NCI-H1092 treated with DMSO at 0.1 percent for 48 hours (cell line): ENCODE measurements at places on chromosomes 7 and 10.

GRCh38 chr7:111560773-111561653 lies 1.3 kb downstream of the IMMP2L start:
- DNase-seq: peak; percentile 46

GRCh38 chr10:117159390-117159789 lies 21.3 kb upstream of the VAX1 start:
- DNase-seq: no peak

- no peak for DNase-seq
Measured at GRCh38 chr7:158300427-158300826, 287.2 kb downstream of the PTPRN2 start.

DNA sequence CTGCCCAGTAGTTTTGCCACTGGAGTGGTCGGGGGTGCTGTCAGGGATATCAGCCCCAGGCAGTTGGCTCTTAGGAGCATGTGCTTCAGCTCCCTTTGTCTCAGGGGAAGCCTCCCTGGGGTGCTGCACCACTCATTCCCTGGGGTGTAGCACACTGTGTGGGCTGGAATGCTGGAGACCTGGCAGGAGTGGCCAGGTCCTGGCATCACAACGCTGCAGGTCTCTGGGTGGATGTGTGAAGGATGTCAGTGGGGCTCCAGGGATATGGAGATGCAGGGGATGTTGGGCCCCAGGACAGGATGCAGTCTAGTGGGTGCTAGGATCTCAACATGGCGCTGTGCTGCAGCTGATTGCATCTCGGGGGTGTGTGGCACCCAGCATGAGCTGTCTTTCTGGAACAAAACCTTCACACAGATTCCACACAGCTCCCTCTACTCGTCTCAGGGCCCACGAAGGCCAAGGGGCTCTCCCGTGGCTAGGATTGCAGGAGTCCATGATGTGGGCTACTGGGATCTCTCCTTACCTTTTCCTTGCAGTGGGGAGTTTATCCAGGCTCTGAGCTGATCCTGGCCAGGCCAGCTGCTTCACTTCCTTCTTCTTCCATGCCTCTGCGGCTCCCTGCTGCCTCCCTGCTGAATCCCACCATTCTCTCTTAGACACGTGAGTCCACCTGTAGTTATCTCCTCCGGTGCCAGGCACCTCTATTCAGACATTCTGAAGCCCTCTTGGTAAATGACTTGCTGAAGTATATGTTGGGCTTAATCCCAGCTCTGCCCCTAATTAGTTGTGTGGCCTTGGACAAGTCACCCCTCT lies 295.1 kb downstream of the RPS24 start:
- DNase-seq: no peak

DNA sequence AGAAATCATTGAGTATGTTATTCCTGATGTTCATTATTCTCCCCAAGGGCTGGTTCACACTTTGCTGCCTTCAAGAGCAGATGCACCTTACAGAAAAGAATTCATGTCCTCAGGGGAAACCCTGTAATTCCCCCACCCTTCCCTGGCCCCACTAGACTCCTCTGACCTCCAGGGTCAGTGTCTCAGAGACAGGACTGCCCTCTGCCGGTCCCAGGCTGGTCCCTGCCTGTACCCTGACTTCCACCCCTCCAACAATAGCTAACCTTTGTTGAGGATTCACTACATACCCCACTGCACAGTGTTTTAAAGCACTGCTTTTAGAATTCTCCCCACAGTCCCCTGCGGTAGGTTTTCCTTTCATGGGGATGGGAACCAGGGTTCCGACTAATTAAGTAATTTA lies 4.4 kb upstream of the SEPHS1 start:
- DNase-seq: no peak

GRCh38 chr10:132371641-132372081 lies 25.3 kb upstream of the PWWP2B start:
- DNase-seq: no peak

- no peak for DNase-seq
Measured at GRCh38 chr10:113261161-113261560, 291.7 kb upstream of the HABP2 start.

- no peak for DNase-seq
Measured at GRCh38 chr7:40571796-40572195, 437.0 kb downstream of the SUGCT start.

DNA sequence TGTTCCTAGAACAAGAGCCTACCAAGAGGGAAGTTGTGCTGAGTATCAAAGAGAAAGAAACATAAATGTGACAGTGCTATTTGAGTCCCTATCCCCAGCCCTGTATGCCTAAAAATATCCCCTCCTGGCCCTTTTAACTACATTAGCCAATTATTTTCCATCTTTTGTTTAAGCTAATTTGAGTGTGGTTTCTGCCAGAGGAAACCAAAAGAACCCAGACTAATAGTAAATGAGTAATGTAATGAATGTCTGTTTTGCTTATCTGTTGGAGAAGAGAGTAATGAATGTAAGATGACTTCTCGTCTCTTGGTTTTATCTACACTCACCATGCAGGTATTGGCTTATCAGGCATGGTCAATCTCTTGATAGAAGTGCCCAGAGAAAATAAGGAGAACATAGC lies 134.4 kb upstream of the CDK1 start:
- DNase-seq: no peak

DNA sequence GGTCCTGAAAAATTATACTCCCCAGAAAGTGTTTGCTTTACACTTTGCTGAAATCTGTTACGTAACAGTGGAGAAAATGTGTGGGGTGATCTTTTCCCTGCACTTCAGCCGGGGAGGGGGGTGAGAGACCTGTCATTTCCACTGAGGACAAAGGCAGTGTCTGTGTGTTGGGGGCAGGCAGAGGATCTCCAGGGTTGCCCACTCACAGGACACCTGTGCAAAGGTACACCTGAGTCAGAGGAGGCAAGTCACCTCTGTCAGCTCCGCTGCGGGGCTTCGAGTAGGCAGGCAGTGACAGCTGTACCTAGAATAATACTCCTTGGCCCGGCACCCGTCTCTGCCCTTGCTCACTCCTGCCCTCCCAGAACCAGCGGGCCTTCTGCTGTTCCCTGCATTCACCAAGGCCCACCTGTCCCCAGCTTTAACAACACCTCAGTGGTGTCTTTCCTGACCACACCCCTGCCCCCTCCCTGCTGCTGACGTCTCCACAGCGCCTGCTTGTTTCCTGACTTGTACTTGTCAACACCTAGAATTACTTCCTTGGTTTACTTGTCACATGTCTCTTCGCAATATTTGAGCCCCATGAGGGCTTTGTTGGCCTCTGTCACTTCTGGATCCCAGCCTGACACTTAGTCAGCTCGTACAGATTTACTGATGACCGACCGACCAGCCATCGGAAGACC lies 159.2 kb downstream of the NEURL1 start:
- peak; percentile 5 for DNase-seq

- DNase-seq: no peak
Measured at GRCh38 chr10:89738551-89739209, 37.3 kb downstream of the KIF20B start.

- DNase-seq: no peak
Measured at GRCh38 chr7:41816111-41816510, 113.2 kb upstream of the INHBA start.

- no peak for DNase-seq
Measured at GRCh38 chr7:125908711-125909110, 979.1 kb upstream of the POT1 start.

GRCh38 chr7:99997545-99998137 lies 17.8 kb upstream of the ZKSCAN1 start:
- peak; percentile 53 for DNase-seq

- no peak for DNase-seq
Measured at GRCh38 chr7:158313931-158314330, 273.7 kb downstream of the PTPRN2 start.

DNA sequence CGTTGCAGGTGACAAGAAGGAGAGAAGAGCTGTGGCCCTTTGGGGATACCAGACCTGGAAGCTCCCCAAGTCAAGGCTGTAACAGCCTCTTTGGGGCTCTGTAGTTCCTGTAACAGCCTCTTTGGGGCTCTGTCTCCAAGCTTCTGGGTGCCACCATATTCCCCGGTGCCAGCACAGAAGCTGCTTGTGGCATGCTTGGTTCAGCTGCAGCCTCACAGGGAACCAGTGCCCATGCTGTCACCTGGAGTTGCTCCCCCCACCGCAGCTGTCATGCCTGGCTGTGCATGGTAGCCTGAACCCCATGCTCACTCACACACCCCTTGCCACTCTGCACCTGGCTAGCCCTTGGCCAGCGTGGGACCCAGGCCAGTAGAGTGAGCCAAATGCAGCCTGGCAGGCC lies 109.1 kb downstream of the ELAPOR2 start:
- no peak for DNase-seq

GRCh38 chr7:119999738-120000475 lies 273.1 kb upstream of the KCND2 start:
- no peak for DNase-seq

DNA sequence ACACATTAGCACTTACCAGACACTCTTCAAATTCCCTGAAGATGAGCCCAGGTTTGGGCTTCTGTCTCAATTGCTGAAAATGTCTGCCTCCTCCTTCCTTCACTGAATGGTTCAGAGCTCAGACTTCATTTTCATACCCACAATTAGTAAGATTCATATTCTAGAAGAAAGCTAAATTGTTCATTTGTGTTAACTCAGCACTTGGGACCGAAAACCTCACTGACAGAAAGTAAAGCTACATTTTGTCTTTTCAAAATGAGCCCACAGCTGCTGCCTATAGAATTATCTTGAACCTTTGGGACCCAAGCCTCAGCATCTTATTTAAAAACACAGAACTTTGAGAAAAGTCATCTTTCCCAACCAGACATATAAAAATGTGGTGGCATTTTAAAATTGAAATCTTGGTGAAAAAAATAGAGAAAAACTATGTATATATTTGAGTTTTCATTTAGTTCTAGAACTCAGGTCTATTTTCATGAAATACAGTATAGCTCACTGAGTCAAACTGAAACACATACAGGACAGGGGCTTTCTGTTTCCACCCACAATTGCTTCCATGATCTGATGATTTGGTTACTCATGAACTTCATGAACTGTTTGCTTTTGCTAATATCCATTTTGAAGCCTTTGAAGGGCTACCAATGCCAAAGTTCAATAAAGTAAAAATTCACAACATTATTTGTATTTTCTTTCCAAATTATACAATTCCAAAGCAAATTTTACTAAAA lies 119.1 kb upstream of the PFKP start:
- DNase-seq: no peak
